ENCODE measurements at places on chromosomes 12 and 14.

DNA sequence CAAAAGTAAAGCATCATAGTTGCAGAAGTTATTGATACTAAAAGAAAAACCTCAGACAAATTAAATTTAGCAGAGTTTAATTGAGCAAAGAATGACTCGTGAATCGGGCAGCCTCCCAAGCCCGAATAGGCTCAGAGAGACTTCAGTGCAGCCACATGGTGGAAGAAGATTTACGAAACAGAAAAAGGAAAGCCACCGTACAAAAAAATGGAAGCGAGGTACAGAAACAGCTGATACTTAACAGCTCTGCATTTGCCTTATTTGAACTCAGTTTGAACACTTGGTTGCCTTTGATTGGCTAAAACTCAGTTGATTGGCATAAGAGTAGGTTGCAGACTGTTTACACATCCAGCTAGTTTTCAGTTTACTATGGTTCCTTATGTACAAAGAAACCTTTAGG is 12.9 kb downstream of the TTC9 start:
- no peak for DNase-seq

- no peak for DNase-seq
Measured at GRCh38 chr14:64990939-64991338, 4.2 kb downstream of the FNTB start.

DNA sequence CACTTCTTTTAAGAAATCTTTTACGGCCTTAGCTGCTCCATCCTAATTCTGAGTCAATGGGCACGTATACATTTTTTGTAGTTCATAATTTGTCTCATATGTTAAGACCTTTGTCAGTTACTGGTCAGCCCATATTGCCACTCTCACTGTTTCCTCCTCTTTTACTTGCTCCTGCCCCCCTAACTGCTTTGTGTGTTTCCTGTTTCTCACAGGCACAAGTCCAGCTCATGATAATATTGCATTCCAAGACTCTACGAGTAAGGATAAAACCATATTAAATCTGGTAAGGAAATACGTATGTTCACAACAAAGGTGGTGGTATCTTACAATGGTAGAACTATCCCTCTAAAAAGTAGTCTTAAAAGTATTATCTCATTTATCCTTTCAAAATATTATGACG is 111.7 kb downstream of the DNAI7 start:
- no peak for DNase-seq

GRCh38 chr12:34605955-34606748 is 583.9 kb downstream of the ALG10 start:
- DNase-seq: no peak

DNA sequence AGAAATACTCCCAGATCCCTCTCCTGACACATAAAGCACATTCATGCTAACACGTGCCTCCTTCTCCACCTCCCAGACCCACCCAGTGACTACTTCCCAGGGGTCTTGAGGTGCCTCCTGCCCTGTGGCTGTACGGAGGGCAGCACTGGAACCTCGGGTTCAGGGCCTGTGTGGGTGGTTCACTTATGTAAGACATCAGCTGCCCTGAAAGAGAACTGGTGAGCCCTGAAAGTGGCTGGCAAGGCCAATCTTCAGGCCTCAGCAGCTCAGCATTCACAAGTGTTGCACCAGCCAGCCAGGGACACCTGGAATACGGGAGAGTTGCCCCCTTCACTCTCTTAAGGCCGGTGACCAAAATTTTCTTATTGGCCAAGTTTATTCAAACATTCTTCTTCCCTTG is 38.9 kb upstream of the NTF3 start:
- no peak for DNase-seq

DNA sequence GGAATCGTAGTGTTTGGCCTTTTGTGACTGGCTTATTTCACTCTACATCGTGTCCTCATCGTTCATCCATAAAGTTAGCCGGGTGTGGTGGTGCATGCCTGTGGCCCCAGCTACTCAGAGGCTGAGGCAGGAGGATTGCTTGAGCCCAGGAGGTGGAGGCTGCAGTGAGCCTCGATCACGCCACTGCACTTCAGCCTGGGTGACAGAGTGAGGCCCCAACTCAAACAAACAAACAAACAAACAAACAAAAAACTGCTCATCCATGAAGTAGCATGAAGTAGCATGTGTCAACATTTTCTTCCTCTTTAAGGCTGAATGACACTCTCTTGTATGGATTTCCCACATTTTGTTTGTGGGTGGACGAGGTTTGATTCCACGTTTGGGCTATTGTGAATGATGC is 44.0 kb upstream of the MEG3 start:
- DNase-seq: no peak

DNA sequence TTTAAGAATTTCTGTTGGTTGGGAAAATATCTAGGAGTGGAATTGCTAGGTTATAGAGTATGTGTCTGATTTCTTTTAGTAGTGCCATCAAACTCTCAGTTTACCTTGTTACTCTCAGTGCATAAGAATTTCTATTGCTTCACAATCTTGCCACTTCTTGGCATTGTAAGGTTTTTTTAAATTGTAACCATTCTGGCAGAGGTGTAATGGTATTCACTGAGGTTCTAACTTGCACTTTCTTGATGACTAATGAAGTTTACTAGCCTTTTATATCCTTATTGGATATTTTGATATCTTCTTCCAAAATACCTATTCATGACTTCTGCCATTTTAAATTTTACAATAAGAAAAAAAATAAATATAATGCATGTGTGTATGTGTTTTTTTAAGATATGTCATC is 478.0 kb downstream of the NAV3 start:
- DNase-seq: no peak

GRCh38 chr12:64746663-64747062 is 12.5 kb downstream of the GNS start:
- DNase-seq: no peak

DNA sequence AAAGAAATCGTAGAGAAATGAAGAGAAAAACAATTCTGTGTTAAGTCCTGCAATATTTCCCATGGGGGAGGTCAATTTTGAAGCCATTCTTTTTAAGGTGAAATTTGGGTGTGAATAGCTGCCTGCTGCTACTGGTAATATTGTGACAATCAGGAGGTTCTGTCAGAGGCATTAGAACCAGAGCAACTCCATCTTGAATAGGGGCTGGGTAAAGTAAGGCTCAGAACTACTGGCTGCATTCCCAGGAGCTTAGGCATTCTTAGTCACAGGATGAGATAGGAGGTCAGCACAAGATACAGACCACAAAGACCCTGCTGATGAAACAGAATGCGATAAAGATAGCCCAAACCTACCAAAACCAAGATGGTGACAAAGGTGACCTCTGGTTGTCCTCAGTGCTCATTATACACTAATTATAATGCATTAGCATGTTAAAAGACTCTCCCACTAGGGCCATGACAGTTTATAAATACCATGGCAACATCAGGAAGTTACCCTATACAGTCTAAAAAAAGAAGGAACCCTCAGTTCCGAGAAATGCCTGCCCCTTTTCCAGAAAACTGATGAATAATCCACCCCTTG is 24.8 kb upstream of the MTHFD1 start:
- DNase-seq: no peak

DNA sequence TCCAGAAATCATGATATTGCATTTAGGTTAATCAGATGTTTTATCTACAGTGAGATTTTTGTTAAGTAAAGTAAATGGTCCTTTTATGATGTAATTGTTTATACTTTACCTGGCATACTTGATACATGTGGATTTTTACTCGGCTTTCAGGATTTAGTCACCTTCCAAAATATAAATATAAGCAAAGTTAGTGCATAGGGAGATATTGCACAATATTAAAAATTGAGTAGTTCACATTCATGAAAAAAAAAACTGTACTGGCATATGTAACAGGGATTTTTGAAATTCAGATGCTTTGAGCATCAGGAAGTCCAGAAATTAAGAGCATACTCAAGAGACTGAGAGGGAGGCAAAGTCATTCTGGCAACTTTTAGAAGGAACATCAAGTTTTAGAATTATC is 173.5 kb downstream of the PLCZ1 start:
- no peak for DNase-seq

- no peak for DNase-seq
Measured at GRCh38 chr12:5154091-5154490, 110.4 kb downstream of the KCNA5 start.

- no peak for DNase-seq
Measured at GRCh38 chr14:40576880-40577478, 1029.7 kb upstream of the LRFN5 start.

- no peak for DNase-seq
Measured at GRCh38 chr12:109759595-109759994, 46.0 kb downstream of the FAM222A start.

DNA sequence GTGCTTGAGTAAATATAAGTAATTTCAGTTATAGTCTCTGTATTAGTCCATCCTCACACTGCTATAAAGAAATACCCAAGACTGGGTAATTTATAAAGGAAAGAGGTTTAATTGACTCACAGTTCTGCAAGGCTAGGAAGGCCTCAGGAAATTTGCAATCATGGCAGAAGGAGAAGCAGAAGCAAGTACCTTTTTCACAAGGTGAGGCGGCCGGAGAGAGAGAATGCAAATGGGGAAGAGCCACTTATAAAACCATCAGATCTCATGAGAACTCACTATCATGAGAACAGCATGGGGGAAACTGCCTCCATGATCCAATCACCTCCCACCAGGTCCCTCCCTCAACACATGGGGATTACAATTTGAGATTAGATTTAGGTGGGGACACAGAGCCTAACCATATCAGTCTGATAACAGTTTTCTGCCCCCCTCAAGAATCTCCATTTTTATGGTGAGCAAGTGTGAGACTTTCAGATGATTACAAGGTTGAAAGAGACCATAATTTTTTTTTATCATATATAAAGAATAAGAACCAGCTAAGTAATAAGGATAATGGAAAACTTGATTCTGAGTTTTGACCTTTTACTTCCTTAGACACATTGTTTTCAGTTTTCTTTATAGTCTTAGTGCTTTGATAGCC is 35.6 kb downstream of the LEMD3 start:
- no peak for DNase-seq

DNA sequence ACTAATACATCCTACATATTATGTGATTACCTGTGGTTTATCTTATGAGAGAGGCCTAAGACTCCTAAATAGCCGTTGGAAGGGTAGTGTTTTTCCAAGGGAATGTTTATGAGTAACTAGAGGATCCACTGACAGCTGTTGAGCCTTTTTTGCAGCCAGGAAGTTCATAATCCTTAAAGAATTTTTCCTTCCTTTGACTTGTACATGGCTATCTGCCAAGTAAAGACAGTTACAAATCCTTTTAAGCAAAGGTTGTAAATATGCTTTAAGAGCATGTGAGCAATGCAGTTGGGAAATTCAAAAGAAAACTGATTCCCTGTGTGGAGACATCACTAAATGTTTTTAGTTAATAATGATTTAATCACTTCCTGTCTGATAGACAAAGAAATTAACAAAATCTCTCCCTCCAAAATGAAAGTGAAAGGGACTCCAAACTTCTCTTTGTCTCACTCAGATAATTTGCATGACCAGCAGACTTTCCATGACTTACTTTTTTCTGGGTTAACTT is 333.8 kb downstream of the PDZRN4 start:
- DNase-seq: no peak

- DNase-seq: no peak
Measured at GRCh38 chr12:51949342-51950030, 2.0 kb upstream of the ACVR1B start.

GRCh38 chr14:62614122-62614521 is 431.1 kb downstream of the KCNH5 start:
- no peak for DNase-seq

GRCh38 chr12:54596526-54596946 is 8.1 kb upstream of the PPP1R1A start:
- no peak for DNase-seq

DNA sequence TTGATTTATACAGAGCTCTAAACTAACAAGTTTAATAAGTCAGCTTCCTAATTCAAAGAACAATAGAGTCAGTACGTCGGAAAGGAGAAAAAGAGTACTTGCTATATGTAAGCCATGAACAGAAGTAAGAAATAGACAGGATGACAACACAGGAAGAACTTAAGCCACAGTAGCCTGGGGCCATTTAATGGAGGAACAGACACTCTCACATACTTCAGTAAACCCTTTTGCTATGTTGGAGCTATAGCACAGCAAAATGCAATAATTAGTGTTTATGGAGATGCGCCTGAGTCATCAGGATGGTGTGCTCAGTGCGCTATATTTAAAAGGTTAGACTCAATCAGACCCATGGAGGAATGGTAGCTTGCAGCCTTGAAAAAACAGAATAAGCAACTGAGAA is 61.0 kb downstream of the SRGAP1 start:
- no peak for DNase-seq

DNA sequence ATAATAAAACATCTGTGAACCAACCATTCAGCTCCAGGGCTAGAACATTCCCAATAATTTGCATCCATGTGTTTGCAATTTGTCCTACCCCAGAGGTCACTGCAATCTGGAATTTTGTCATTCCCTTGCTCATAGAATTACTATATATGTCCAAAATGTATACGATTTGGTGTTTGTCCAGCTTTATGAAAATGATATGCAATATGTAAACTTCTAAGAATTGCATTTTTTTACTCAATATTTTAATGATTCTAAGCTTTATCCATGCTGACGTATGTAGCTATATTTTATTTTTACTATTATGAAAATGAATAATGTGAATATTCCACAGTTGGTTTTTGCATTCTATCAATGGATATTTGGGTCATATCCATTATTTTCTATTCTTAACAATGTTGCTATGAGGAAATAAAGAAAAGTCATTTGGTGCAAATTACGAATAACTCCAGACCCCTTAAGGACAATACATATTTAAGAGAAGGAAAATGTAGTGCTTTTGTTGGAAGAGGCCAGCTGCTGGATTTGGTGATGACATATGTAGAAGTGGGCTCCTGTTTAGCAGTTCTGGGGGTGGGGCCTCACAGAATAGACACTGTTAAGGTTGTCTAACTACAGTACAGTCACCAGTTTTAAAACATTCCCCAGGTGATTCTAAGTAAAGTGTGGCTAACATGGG is 139.4 kb downstream of the SLC38A4 start:
- DNase-seq: no peak

DNA sequence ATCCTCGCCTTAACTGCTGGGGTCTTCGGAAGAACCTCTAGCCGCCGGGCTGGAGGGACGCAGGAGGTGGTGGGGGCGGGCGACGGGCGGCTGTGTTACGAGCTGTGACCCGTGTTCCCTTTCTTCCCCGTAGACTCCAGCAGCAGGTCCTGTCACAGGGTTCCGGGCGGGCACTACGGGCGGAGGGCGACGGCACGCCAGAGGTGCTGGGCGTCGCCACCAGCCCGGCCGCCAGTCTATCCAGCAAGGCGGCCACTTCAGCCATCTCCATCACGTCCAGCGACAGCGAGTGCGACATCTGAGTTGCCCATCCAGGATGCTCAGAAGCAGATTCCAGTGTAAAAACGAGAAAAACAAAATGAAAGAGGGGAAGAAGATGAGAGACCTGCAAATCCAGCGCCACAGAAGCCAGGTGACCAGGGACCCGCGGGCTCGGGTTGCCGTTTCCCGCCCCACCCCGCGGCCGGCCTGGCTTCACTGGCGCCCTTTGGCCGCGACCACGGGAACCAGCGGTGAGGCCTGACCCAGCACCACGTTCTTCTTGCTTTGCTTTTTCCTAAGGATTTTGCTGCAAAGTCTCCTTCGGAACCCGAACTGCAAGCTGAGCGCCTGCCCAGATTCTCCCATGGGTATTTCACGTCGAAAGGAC is 2.1 kb downstream of the SIX6 start:
- no peak for DNase-seq
